ENCODE measurements at places on chromosomes 13 and 19. TPM values are rescaled to one million over a fixed set of nuclear protein-coding genes. Genes with fewer than 3 reads are reported as not detected.

DNA sequence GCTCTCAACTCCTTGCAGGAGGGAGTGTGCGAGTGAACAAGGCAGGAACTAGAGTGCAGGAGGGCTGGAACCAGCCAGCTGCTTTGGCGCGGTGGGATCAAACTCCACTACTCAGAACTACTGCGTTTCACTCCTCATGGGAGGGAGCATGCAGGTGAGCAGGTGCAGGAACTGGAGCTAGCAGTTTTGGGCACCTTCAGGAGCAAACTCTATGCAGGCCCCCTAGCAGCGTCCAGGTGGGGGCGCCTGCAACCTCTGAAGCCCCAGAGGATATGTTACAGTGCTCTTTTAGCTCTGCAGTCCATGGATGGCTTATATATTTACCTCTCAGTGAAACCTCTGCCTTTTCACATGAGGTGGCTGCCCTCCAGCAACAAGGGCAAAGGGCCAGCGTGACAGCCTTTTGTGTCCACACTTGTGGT lies 1303.4 kb downstream of the PCDH9 start:
- DNase-seq, result no peak
- no peaks in the 10 kb centered on the region for H3K36me3 ChIP-seq
- H3K4me3 ChIP-seq, result no peak overlapping the region
- no peaks in the 10 kb centered on the region for H3K4me1 ChIP-seq
- no peaks in the 10 kb centered on the region for H3K27me3 ChIP-seq

- DNase-seq, result no peak
- H3K27ac ChIP-seq, result no peak overlapping the region
- peaks cover 98% of the 10 kb centered on the region for H3K36me3 ChIP-seq
- no peak overlapping the region for H3K4me3 ChIP-seq
- H3K27me3 ChIP-seq, result no peaks in the 10 kb centered on the region
These were observed 20.6 kb upstream of the QTRT1 start for GRCh38 chr19:10680545-10681135.

DNA sequence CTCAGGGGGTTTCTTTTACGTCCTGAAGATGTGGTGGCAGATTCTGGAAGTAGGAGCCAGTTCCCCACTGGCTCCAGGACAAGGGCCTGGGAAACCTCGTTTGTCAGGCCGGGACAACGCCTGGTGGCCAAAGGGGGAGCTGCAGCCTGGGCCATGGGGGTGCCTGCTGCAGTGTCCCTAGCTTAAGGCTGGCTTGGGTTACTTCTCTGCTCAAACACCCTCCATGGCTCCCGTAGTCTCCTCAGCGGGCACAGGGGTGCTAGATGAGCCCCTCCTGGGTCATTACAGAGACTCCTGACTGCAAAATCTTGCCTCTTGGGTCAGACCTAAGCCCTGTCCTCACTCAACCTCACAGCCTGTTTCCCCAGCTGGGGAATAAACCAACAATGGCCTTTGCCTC lies 14.7 kb downstream of the CILP2 start:
- DNase-seq, result no peak
- no peaks in the 10 kb centered on the region for H3K36me3 ChIP-seq
- H3K27ac ChIP-seq, result no peak overlapping the region
- H3K4me3 ChIP-seq, result no peak overlapping the region

- no peaks in the 10 kb centered on the region for H3K4me1 ChIP-seq
- H3K27me3 ChIP-seq, result no peaks in the 10 kb centered on the region
- H3K27ac ChIP-seq, result no peak overlapping the region
- H3K4me3 ChIP-seq, result no peak overlapping the region
These were observed 11.1 kb downstream of the NCLN start for GRCh38 chr19:3196933-3197205.

DNA sequence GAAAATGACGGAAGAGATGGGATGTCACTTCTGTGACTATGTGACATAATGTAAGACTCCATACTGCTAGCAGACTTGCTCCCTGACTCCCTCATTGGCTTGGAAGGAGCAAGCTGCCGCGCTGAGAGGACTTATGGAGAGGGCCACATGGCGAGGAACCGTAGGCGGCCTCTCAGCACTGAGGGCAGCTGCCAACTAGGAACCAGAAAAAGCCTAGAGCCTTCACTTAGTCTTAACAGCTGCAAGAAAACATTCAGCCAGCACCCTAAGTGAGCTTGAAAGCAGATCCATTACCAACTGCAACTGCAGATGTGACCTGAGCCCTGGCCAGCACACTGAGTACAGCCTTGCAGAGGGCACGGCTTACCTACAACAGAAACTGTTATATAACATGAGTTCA lies 33.9 kb downstream of the USP12 start:
- H3K36me3 ChIP-seq, result no peaks in the 10 kb centered on the region
- no peak for DNase-seq
- H3K27ac ChIP-seq, result no peak overlapping the region
- no peak overlapping the region for H3K4me3 ChIP-seq
- H3K4me1 ChIP-seq, result no peaks in the 10 kb centered on the region

- H3K27me3 ChIP-seq, result no peaks in the 10 kb centered on the region
- peak within 1 kb of the TSS; percentile 66 for H3K4me3 ChIP-seq
- DNase-seq, result peak; percentile 54
- H3K36me3 ChIP-seq, result no peaks in the 10 kb centered on the region
- no peaks in the 10 kb centered on the region for H3K4me1 ChIP-seq
These were observed at the start of gene UBE2L5 for GRCh38 chr13:30422054-30422839. Gene UBE2L5, plus strand, starts transcription at chr13:30422493. Its CDS starts 5,498 bp downstream, at chr13:30427991.

- no peaks in the 10 kb centered on the region for H3K4me1 ChIP-seq
- DNase-seq, result no peak
- no peak overlapping the region for H3K27ac ChIP-seq
- no peaks in the 10 kb centered on the region for H3K36me3 ChIP-seq
- H3K4me3 ChIP-seq, result no peak overlapping the region
- no peaks in the 10 kb centered on the region for H3K27me3 ChIP-seq
These were observed 257.4 kb downstream of the OLFM4 start for GRCh38 chr13:53285896-53286430.

DNA sequence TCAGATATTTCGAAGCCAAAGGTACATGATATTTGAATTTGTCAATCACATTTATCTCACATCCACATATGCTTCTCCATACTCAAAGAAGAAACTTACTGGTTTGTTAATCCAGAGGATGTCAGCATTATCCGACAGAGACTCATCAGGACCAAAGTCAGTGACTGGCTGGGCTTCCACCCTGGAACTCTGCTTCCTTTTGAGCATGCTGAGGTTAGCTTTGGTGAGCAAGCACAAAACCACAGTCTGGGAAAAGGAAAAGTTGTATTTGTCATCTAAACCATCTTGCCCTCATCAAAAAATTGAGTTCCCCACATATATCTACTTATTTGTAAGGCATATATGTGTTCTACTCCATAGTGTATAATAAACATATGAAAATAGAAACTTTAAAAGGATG lies 17.4 kb downstream of the NALCN start:
- H3K36me3 ChIP-seq, result no peaks in the 10 kb centered on the region
- H3K4me3 ChIP-seq, result no peak overlapping the region
- no peaks in the 10 kb centered on the region for H3K27me3 ChIP-seq
- no peak for DNase-seq
- H3K27ac ChIP-seq, result no peak overlapping the region

- no peaks in the 10 kb centered on the region for H3K36me3 ChIP-seq
- no peak overlapping the region for H3K4me3 ChIP-seq
- H3K4me1 ChIP-seq, result no peaks in the 10 kb centered on the region
- DNase-seq, result no peak
These were observed 71.5 kb upstream of the ARHGEF7 start for GRCh38 chr13:111043575-111043982.

DNA sequence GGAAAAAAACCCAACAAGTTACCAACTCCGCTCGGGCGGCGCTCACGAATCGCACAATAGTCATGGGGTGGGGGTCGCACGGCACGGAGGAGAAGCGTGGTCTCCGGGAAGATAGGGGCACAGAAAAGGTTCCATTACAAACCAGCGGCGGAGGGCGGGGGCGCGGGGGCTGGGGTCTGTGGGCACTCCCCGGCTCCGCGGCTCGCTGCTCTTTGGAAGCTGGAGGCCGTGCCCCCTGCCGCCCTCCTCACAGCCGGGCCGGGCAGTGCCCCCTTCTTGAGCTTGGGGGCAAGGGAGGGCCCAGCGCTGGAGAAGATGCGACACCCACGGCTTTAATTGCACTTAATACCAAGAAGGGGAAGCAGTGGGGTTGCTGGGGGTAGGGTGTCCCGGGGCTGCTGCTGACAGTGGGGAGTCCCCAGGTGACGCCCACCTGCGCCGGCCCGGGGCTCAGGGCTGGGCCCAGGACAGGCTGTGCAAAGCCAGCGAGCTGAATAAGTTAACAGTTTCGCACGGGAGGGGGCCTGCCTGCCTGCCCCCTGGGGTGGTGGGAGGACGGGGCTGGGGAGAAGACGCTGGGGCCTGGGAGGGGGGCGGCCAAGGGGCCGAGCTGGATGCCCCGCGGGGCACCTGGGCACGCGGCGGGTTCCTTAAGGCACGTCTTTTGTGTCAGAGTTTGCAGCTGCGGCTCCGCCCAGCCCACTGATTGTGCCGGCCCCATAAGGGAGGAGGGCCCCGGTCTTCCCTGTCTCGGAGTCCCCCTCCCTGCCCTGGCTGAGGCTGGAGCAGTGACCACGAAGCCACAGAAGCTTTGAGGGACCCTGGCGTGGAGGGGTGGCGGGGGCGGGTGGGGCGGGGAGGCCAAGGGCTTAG lies 9.8 kb downstream of the DCAF15 start:
- no peak overlapping the region for H3K4me3 ChIP-seq
- no peaks in the 10 kb centered on the region for H3K4me1 ChIP-seq
- no peak overlapping the region for H3K27ac ChIP-seq
- no peaks in the 10 kb centered on the region for H3K27me3 ChIP-seq
- H3K36me3 ChIP-seq, result peaks cover 18% of the 10 kb centered on the region

DNA sequence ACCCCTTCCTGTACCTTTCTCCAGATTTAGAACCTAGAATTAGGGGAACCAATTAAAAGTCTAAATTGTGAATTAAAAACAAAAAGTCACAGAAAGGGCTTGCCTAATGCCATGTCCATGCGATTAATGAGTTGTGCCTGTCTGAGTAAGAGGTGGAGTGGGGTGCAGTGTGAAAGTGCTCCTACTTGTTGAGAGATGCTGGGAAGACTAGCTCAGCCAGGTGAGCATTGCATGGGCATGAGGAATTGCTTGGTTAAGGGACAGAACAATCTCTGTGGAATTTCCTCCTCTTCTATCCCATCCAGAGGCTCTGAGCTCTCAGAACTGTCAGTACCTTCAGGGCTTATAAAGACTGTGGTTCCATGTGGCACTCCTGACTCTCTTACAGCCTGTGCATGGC lies 159.0 kb upstream of the UBL3 start:
- no peaks in the 10 kb centered on the region for H3K4me1 ChIP-seq
- H3K36me3 ChIP-seq, result no peaks in the 10 kb centered on the region
- H3K27ac ChIP-seq, result no peak overlapping the region
- H3K27me3 ChIP-seq, result no peaks in the 10 kb centered on the region

DNA sequence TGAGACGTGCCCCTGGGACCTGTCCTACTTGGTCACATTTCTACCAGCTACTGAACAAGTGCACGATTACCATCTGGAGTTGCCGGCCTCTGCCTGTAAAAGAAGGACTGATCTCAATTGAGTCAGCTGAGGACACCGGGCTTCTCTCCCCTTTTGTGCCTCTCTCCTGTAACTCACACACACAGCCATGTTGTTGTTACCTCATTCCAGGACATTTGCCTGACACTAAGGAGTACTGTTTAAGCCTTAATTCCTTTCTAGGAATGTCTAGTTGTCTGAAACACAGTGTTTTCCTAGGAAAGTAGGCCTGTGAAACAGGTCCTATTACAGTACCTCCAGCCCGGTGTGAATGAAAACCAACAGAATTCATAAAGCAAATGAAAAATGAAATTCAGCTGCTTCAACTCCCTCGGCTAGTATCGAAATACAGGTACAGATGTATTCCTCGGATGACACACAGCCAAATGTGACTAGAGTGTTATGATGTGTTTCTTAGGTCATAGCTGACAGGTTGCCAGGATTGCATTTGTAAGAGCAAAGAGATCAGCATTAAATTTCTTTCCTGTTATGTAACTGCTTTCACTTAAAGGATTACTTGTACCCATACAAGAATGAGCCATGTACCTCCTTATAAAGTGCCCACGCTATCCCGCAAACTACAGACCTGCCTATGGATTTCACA lies 152.0 kb upstream of the IRS2 start:
- H3K36me3 ChIP-seq, result no peaks in the 10 kb centered on the region
- no peak overlapping the region for H3K4me3 ChIP-seq
- H3K27me3 ChIP-seq, result no peaks in the 10 kb centered on the region
- H3K27ac ChIP-seq, result no peak overlapping the region
- H3K4me1 ChIP-seq, result no peaks in the 10 kb centered on the region

- no peaks in the 10 kb centered on the region for H3K36me3 ChIP-seq
- H3K27me3 ChIP-seq, result no peaks in the 10 kb centered on the region
- no peak for DNase-seq
- no peaks in the 10 kb centered on the region for H3K4me1 ChIP-seq
- no peak overlapping the region for H3K27ac ChIP-seq
These were observed 373.5 kb downstream of the KCTD12 start for GRCh38 chr13:76512721-76513145.

- H3K36me3 ChIP-seq, result no peaks in the 10 kb centered on the region
- H3K4me1 ChIP-seq, result peaks cover 4% of the 10 kb centered on the region
- no peak overlapping the region for H3K4me3 ChIP-seq
- H3K27me3 ChIP-seq, result no peaks in the 10 kb centered on the region
These were observed 61.6 kb downstream of the ALOX5AP start for GRCh38 chr13:30796631-30797601.

DNA sequence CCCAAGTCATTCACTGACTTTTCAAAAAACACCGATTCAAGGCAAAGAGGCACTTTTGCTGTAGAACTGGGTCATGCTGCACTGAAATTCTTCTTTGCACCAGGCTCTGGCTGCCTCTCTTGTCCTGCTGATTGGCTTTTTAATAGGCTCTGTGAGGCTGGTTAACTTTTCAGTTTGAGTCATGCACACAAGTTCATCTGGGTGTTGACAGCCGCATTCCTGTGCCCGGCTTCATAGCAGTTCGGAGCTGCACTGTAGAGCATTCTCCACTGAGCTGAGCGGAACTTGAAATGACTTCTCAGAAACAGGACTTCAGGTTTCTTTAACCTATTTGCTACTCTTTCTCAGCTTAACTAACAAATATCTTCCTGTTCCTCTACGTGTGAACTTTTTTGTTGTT lies 978.3 kb downstream of the UQCRFS1 start:
- H3K36me3 ChIP-seq, result no peaks in the 10 kb centered on the region
- no peak for DNase-seq
- no peak overlapping the region for H3K27ac ChIP-seq
- no peaks in the 10 kb centered on the region for H3K27me3 ChIP-seq
- H3K4me1 ChIP-seq, result no peaks in the 10 kb centered on the region

- H3K27ac ChIP-seq, result no peak overlapping the region
- no peaks in the 10 kb centered on the region for H3K27me3 ChIP-seq
- H3K4me1 ChIP-seq, result no peaks in the 10 kb centered on the region
- no peak for DNase-seq
- peak overlapping the region; percentile 9 for H3K4me3 ChIP-seq
These were observed 1194.4 kb downstream of the SLITRK1 start for GRCh38 chr13:82687884-82688283.

The SAE1 gene
- total RNA-seq, result 47.6 TPM

The POLR1G gene
- 6.5 TPM for total RNA-seq

The RNF17 gene
- total RNA-seq, result not detected

The GAS6 gene
- total RNA-seq, result 697 TPM

The STOML3 gene
- total RNA-seq, result not detected

The SPTBN4 gene
- 14.9 TPM for total RNA-seq

The MISP gene
- 0.20 TPM for total RNA-seq

The SMAD9 gene
- total RNA-seq, result 20.4 TPM

The PCSK4 gene
- total RNA-seq, result 2.7 TPM
